Testis (tissue), 5 donors: ENCODE measurements at places on chromosomes 7 and 10.
A peak's percentile ranks its signal among the peaks of the same experiment; 100 is the strongest.

- no peak for DNase-seq
These were observed 7.6 kb downstream of the ARL5B start for GRCh38 chr10:18666810-18667209.

GRCh38 chr7:15862016-15862780 lies 175.7 kb upstream of the MEOX2 start:
- no peak for DNase-seq

DNA sequence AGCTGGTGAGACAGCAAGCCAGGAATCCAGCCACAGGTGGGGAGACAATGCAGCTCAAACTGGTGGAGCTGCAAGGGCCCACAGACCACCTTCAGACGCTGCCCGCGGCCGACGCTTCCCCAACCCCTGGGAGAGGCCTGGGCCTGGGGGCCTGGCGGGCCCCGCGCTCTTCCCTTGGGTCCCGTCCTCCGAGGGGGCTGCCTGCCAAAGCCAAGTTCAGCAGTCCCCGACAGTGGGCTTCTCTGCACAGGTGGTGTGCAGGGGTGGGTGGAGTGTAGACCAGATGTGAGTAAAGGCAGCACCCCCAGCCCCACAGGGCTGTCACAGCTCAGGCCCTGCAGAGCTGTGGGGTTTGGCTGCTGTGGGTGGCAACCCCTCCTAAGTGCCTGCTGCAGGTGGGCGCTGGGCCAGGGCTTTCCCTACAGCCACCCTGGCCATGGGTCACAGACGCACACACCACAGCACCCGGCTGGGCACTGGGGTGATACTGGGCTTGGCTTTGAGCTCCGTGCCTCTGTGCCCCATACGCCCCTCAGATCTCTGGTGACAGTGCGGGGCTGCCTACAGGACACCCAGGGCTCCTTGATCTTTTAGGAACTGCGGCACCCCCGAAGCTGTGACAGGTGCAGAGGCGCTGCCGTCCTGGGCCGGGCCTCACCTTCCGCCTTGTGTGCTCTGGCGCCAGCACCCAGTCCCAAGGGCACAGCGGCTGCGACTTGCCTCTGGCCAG lies 20.5 kb downstream of the BNIP3 start:
- DNase-seq = no peak

- no peak for DNase-seq
These were observed 219.8 kb downstream of the CTNNA3 start for GRCh38 chr10:67476201-67476600.

GRCh38 chr10:28181478-28182096 lies 121.3 kb downstream of the MPP7 start:
- DNase-seq = no peak

GRCh38 chr7:5564894-5565293 lies 141.3 kb upstream of the TNRC18 start:
- DNase-seq = no peak

DNA sequence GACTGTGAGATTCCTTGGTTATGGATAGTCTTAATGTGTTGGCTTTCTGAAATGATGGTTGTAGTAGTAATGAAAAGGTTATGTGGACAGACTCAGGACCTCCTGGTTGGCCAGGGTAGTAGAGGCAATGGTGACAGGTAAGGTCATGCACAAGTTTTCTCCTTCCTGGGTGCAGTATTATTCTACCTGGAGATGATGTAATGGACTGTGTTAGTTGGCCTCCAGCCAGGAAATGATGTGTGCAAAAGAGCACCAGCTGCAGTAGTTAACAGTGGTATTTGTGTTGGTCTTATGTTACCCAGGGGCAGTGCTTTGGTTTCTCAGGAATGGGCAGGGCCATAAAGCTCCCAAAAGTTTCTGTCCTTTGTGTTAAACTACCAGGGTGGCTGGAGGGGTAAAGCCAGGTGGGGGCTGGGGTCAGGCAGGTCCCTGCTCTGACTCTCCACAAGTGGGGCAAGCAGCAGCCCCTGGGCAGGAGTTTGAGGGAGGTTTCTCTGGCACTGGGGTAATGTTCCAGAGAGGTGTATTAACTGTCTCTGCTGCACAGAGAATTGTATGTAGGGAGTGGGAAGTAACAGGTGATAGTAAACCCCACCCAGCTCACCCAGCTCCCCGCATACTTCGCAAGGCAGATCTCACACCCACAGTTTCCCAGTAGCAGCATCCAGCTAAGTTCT lies 36.3 kb downstream of the GPR22 start:
- DNase-seq = no peak

DNA sequence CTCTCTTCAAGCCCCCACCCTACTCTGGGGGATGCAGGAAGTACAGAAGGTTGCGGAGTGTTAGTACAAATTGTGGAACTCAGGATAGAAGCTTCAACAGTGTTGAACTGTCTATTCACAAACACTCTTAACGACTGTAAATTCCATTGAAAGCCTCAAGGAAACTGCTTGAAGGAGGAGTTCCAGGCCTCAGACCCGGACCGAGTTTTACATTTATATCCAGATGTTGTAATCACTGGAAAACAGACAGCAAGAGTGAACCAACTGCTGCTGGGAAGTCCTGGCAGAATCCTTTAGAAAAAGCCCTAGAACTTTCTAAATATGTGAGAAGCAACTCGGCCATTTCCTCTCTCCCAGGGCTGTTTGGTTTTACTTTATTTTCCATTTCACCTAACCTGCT lies 84.1 kb upstream of the LRRC18 start:
- DNase-seq = no peak

GRCh38 chr7:70434376-70434775 lies 697.6 kb upstream of the GALNT17 start:
- DNase-seq = no peak

- DNase-seq = peak; percentile 0
These were observed 55.4 kb upstream of the ELN start for GRCh38 chr7:73972614-73973013.

DNA sequence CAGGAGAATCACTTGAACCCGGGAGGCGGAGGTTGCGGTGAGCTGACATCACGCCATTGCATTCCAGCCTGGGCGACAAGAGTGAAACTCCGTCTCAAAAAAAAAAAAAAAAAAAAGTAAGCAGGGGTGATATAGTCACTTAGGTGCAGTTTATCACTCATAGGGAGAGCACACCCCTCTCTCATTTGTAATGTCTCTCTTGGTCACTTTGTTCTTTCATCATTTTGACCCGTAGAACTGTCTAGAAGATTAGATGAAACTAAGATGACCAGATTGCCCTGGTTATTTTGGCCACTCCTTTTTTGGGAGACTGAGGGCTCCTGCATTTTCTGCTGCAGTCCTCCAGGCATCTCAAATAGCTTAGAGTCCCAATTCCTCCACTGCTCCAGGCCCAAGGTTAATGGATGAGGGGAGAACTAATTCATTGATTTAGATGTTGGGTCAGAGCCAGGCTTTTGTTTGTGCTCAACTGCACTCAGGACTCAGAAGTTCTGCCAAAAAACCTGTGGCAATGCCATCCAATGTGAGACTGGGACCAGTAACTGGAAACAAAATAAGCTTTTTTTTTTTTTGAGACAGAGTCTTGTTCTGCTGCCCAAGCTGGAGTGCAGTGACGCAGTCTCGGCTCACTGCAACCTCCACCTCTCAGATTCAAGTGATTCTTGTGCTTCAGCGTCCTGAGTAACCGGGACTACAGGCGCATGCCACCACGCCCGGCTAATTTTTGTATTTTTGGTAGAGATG lies 50.0 kb upstream of the CAMK1D start:
- DNase-seq = no peak

- no peak for DNase-seq
These were observed 20.4 kb upstream of the ZNF488 start for GRCh38 chr10:47404446-47404845.

GRCh38 chr10:102676534-102677315 lies 32.4 kb downstream of the TRIM8 start:
- DNase-seq = no peak

- no peak for DNase-seq
These were observed 545.0 kb upstream of the C7orf33 start for GRCh38 chr7:148045521-148045920.

GRCh38 chr10:32323051-32323450 lies 23.9 kb downstream of the EPC1 start:
- DNase-seq = no peak

- peak; percentile 46 for DNase-seq
These were observed 91.5 kb downstream of the GSDME start for GRCh38 chr7:24665564-24666294.

GRCh38 chr7:23907012-23907411 lies 197.0 kb downstream of the STK31 start:
- DNase-seq = no peak

DNA sequence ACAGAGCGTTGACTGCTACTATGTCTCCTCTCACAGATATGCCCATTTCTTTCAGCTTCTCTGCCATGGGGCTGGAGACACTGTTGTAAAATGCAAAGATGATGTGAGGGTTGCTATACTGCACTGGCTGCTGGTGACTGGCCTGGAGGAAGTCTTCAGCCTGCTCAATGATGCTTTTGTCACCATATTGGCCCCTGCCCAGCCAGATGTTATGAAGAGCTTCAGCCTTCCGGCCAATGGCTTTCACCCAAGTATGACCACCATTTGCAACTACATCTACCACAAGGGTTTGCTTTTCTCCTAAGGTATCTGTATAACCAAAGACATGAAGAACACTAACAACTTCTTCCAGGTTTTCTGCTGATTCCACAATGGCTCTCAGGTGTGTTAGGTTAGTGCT lies 1.6 kb downstream of the C7orf25 start:
- no peak for DNase-seq

DNA sequence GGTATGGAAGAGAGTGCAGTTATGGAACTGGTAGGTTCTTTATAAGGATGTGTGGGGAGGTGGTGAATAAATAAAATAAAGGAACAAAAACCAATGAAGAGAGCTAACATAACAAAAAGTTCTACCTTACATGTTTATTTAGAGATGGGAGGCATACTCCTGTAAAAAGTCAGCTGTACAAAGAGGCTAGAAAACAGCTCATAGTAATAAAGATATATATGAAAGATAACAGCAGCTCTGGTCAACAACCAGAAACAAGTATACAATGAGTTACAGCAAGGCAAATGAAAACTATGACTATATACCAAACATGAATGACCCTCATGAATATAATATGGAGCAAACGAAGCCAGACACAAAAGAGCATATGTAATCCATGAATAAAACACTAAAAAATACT lies 62.0 kb downstream of the FAM13C start:
- DNase-seq = no peak

GRCh38 chr10:117461766-117462423 lies 80.7 kb upstream of the EMX2 start:
- DNase-seq = no peak

GRCh38 chr7:101743241-101743994 lies 74.0 kb upstream of the CUX1 start:
- peak; percentile 46 for DNase-seq

- DNase-seq = no peak
These were observed 9.4 kb upstream of the GPER1 start for GRCh38 chr7:1078519-1078918.

GRCh38 chr10:88386204-88386788 lies 196.8 kb downstream of the RNLS start:
- no peak for DNase-seq

DNA sequence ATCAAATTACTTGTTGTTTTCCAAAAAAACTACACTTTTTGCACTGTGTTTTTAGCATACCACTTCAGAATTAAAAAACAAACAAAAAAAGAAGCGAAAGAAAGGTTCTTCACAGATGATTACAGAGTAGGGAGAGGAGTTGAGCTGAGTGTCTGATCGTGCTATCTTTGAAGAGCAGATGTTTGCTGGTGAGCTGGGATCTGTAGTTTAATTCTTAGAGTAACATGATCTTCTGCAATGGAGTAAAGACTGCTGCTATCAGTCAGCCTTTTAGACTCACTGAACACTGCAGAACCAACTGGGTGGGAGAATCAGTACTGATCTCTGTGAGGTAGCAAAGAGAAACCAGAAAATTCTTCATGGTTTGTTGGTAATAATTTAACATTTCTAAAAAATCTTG lies 1197.8 kb upstream of the SORCS1 start:
- no peak for DNase-seq

DNA sequence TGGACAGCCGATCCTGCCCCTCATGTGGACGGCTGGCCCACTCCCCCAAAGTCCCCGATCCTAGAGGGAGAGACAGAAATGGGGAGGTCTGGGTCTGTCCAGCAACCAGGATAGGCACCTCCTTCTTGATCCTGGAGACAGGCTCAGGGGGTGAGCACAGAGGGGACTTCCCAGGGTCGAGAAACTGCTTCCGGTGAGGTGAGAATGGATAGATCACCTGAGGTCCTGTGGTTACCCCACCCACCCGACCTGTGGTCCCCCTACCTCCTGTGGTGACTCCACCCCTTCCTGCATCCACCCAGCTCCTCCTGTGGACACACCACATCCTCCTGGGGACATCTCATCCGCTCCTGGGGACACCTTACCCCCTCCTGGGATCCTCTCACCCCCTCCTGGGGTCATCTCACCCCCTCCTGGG lies 27.4 kb upstream of the RASGEF1A start:
- no peak for DNase-seq

DNA sequence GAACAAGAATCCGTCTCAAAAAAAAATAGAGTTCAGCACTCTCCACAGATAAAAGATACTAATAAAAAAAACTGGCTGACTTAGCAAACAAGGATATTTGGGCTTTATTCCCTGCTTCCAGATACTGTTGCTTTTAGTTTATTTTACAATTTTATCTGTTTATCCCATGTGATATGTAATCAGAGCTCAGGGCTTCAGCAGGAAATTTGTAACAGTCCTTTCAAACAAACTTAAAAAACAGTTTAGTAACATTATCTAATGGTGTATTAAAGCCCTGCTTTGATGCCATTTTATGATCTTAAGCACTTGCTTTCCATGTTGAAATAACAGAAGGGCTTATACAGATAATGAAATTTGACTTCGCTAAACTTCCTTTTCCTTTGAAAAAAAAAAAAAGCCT lies 28.1 kb downstream of the DCLRE1A start:
- DNase-seq = no peak

- no peak for DNase-seq
These were observed 13.4 kb downstream of the NOC3L start for GRCh38 chr10:94349327-94349726.

- DNase-seq = no peak
These were observed 67.3 kb upstream of the PDZD8 start for GRCh38 chr10:117442521-117442920.

DNA sequence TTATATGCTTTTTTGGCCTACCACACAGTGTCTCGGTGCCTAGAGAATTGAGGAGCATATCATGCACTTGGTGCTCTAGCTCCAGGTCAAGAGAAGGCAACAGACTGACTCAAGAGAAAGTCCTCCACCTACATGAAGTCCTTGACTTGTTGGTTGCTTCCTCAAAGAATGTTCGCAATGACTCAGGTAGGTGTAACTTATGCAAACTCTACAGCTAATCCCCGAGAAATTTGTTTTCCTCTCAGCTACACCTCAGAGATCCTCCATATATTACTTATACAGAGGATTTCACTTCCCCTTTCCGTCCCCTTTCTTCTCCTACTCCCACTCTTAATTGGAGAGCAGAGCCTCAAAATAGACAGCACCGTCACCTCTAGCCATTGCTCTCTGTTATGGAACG lies 1013.1 kb downstream of the KCNMA1 start:
- no peak for DNase-seq

GRCh38 chr7:50962962-50963374 lies 180.3 kb upstream of the GRB10 start:
- DNase-seq = peak; percentile 64

GRCh38 chr7:38932509-38933168 lies 23.6 kb upstream of the VPS41 start:
- DNase-seq = peak; percentile 74
